Activated CD8-positive, alpha-beta memory T cell treated with anti-CD3 and anti-CD28 coated beads for 48 hours (primary cell): ENCODE measurements at places on chromosomes 6 and 20.

DNA sequence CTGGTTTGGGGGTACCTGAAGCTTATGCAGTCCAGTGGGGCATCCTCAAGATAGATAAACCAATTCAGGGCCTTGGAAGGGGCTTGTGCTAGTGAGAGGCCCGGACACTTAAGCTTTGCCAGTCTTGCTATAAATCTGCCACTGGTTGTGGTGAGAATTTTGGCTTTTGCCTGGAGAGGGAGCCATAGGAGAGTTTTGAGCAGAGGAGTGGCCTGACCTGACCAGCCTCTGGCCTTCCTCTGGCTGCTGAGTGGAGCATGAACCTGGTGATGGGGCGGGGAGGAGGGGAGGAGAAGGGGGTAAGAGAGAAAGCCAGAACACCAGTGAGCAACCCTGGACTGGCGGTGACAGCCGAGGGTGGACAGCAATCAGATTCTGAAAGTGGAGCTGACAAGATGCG lies 7.1 kb downstream of the TMEM74B start:
- DNase-seq: no peak

DNA sequence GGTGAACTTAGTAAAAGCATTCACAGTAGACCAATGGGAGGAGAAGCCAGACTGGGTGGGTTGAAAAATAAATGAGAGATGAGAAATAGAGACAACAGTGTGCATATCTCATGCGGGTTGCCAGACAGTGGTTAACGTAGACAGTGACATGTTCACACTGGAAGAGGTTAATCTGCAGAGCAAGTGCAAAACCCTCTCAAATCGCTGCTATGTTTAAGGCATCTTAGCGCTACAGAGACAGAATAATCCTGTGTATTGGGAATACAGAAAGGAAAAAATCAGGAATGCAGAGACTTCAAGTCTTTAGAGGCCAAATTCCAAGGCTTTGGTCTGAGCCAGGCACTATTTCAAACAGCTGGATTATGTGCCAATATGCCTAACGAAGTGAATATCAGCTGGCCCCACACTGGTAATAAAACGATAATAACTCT lies 107.1 kb downstream of the TSHZ2 start:
- DNase-seq: no peak

GRCh38 chr6:108123946-108124345 lies 41.9 kb upstream of the NR2E1 start:
- no peak for DNase-seq

GRCh38 chr6:40743226-40743625 lies 156.1 kb upstream of the LRFN2 start:
- no peak for DNase-seq

DNA sequence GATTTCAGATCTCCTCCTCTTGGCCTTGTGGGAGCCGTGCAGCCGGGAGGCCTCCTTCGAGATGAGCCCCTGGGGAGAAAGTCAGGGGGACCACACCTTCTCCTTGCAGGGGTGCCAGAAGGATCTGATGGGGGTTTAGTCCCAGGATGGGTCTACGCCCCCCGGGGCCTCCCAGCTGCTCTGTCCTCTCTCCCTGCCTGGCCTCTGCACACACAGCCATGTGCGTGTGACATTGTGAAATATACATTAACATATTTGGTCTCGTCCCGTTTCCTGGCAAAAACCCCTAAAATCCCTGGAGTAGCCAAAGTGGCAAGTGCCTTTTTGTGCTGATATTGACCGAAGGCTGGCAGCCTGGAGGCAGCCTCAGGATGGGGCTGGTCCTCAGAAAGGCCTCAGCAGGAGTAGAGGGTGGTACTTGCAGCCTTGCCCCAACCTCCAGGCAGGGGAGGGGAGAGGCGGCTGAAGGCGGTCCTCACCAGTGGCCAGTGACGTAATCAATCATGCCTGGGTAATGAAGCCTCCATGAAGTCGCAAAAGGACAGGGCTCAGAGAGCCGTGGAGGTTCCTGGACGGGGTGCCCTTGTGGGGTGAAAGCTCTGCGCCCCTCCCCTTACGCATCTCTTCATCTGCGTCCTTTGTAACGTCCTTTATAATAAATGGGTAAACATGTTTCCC lies 5.1 kb upstream of the HELZ2 start:
- DNase-seq: no peak

- DNase-seq: no peak
These were observed 21.4 kb downstream of the NCR2 start for GRCh38 chr6:41356825-41357224.

- DNase-seq: no peak
These were observed 34.1 kb upstream of the LAMA4 start for GRCh38 chr6:112288475-112288874.

DNA sequence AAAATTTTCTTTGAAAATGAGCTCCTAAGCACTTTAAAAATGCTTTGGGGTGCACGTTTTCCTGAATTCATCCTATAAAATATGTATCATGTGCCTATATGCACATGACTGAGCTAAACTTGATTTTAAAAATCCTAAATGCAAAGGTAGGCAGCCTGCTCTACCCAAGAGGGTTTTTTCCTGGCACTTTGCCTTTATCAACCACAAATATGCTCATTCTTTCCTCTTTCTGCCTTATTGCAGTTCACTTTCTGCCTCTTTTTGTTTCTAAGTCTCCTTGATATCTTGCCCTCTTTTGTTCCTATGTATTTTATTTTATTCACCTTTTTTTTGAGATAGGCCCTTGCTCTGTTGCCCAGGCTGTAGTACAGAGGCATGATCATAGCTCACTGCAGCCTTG lies 229.3 kb downstream of the GRM1 start:
- DNase-seq: no peak

DNA sequence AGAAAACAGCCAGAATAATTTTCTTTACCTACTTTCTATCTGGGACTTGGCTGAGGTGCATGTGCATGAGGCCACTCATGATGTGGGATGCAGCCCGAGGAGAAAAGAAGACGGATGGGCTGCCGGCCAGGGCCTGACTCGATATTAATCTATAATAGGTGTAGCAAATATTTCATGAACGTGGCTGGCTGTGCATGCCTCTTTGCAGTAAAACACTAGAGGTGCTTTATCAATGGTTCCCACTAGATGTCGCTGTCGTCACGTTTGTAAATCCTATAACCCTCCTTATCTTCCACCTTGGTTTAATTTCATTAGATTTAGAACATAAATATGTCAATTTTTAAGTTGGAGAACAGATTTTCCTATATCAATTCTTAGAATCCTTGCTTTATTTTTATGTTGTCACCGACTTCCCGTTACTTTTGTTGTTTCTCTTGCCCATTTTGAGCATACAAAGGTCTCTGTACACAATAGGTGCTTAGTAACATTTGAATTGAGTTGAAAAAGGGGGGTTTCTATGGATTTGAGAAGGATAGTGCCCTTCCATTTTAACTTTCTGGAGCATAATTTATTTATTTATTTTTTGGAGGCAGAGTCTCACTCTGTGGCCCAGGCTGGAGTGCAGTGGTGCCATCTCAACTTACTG lies 19.6 kb upstream of the FERMT1 start:
- DNase-seq: no peak

DNA sequence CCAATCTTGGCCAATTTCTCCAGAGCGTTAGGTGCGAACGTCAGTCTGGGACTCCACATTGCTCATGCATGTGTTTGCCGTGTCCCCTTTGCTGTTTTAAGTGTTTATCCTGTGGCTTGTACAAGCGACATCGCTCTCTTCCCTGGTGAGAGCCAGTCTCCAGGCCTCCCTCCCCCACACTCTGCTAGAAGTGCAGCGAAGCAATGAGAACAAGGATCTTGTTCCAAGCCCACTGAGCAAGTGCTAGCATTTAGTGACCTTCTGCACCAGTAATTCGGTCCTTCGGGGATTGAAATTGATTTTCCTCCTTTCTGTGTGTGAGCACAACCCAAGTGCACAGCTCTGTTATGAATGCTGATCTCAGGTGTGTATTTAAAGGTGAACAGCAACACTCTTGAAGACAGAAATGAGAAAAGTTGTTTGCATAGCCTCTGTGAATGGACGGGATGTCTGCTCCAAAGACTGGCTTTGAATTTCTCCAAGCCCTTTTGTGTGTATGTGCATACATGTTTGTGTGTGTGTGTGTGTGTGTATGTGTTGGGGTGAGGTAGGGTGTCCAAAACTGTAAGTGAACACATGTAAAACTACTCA lies 29.0 kb downstream of the CD83 start:
- DNase-seq: no peak

- no peak for DNase-seq
These were observed 15.9 kb downstream of the NDUFAF5 start for GRCh38 chr20:13800728-13801134.

- DNase-seq: peak; percentile 15
These were observed 792 bp upstream of the MICA start for GRCh38 chr6:31402324-31403282.

DNA sequence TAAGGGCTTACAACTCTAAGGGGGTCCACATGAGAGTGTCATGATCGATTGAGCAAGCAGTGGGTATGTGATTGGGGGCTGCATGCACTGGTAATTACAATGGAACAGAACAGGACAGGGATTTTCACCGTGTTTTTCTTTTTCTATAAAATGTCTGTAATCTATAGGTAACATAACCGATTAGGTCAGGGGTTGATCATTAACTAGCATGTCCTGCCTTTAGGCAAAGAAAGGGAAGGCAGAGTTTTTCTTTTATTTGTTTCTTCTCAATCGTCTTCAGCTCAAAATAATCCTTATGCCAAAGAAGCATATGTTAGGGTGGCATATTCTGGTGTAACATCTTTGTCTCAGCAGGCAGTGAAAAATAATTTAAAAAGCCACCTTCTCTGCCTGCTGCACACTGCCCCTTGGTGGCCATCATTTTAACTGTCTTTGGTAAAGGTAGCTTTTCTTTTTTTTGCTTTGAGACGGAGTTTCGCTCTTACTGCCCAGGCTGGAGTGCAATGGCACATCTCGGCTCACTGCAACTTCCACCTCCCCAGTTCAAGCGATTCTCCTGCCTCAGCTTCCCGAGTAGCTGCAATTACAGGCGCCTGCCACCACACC lies 9.7 kb upstream of the CEP43 start:
- DNase-seq: no peak

DNA sequence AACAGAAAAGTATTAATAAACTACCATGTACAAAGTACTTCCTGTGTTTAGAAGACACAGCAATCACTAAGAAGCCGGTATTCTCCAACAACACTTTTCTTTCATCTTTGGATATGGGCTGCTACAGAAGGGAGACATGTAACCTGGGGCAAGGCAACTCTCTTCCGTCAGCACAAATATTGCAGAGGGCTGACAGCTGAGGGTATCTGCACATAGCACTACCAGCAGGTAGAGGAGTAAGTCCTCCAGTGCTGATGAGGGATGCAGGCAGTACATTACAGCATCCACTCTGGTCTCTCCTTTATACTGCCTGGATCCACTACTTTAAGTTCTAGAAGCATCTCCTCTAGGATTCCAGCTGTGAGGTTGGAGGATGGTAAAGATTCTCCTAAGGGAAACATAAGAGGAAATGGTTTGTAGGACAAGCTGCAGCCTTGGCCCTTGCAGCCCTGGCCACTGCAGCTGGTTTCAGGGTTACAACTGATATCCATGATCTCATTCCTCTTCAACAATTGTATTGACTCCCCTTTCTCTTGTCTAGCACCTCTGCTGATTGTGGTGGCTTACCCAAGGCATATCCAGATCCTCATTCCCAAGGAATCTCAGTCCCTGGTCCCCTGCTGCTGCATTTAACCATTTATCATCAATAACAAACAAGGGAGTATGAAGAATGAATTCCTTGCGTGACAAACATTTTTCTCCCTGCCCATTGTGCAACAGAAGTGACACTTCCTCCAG lies 110.7 kb upstream of the ADGRF1 start:
- no peak for DNase-seq
